ENCODE measurements at places on chromosomes 1 and 21.
A peak's percentile ranks its signal among the peaks of the same experiment; 100 is the strongest.

DNA sequence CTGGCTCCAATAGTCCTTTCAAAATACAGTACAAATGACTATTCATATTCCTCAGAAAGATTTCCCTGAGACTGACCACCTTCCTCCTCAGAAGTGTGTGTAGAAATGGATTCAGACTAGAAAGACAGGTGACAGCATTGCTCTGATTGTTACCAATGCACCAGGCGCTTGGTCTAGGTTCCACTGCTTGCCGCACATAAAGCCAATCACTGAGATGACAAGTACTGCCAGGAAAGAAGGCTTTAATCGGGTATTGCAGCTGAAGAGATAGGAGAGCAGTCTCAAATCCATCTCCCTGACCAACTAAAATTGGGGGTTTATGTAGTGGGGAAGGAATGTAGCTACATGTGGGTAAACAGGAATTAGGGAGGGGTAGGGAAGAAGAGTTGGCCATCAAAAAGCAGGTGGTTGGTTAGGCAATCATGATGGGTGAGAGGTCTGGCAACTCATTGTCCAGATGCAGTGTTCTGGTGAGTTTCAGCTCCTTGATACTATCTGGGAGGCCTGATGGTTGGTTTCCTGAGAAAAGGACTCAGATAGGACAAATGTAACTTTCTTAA, 98.0 kb downstream of the KCNH1 start:
- DNase-seq: no peak

DNA sequence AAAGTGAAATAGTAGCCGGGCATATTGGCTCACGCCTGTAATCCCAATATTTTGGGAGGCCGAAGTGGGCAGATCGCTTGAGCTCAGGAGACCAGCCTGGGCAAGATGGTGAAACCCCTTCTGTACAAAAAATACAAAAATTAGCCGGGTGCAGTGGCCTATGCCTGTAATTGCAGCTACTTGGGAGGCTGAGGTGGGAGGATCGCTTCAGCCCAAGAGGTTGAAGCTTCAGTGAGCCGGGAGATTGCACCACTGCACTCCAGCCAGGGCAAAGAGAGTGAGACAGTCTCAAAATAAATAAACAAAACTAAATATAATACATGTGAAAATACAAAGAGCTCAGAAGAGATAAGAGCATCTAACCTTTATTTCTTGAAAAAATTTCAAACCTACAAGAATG, 2.3 kb upstream of the MSTO1 start:
- DNase-seq: no peak

DNA sequence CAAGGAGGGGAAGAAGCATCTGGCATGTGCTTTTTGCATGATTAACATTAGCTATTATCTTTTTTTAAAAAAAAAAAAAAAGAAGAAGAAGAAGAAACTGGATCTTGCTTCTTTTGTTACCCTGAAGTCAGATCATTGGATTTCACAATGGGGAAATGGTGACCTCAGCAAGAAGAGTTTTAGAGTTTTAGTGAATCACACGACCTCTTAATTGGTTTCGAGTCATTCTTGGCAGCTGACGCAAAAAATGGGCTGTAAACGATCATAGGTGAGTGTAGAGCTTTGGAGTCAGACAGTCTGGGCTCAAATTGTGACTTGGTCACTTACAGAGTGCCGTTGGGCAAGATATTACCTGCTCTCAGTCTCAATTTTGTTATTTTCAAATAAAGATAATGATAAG, 33.3 kb upstream of the PGBD5 start:
- peak; percentile 51 for DNase-seq

DNA sequence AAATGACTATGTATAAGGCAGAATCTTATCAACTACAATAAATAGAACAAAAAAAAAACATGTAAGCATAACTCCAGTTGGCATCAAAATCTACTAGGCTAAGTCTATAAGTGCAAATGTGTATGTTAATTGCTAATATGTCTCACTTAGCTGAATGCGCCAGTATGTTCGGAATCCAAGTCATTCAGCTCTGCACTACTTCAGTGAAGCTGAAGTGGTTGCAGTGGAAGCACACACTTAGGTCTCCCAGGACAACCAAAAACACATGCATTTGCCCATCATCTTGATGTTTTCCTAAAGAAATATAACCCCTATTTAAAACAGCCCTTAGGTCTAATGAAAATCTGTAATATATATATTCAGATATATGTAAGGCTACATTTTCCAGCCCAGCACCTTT, 41.0 kb upstream of the RGS2 start:
- no peak for DNase-seq

- DNase-seq: no peak
Measured at GRCh38 chr1:54549181-54549924, 1.3 kb downstream of the ACOT11 start.

DNA sequence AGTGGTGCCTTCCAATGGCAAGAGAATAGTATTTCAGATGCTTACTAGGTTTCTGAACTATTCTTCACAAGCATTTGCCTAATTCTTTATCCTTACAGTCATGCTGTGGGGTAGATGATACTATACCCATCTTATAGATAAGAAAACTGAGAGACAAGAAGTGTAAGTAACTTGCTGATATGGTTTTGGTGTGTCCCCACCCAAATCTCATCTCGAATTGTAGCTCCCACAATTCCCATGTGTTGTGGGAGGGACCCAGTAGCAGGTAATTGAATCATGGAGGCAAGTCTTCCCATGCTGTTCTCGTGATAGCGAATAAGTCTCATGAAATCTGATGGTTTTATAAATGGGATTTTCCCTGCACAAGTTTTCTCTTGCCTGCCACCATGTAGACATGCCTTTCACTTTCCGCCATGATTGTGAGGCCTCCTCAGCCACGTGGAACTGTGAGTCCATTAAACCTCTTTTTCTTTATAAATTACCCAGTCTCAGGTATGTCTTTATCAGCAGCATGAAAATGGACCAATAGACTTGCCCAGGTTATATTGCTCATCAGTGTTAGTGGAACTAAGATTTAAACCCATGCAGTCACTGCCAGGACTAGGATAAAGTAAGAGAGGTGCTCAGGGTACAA, 298.7 kb downstream of the GRIK1 start:
- no peak for DNase-seq

- DNase-seq: peak; percentile 31
Measured at GRCh38 chr1:55670331-55671082, 455.3 kb upstream of the USP24 start.

- no peak for DNase-seq
Measured at GRCh38 chr1:9247894-9248293, 13.3 kb downstream of the H6PD start.

- no peak for DNase-seq
Measured at GRCh38 chr1:233627823-233628222, 13.9 kb downstream of the KCNK1 start.

DNA sequence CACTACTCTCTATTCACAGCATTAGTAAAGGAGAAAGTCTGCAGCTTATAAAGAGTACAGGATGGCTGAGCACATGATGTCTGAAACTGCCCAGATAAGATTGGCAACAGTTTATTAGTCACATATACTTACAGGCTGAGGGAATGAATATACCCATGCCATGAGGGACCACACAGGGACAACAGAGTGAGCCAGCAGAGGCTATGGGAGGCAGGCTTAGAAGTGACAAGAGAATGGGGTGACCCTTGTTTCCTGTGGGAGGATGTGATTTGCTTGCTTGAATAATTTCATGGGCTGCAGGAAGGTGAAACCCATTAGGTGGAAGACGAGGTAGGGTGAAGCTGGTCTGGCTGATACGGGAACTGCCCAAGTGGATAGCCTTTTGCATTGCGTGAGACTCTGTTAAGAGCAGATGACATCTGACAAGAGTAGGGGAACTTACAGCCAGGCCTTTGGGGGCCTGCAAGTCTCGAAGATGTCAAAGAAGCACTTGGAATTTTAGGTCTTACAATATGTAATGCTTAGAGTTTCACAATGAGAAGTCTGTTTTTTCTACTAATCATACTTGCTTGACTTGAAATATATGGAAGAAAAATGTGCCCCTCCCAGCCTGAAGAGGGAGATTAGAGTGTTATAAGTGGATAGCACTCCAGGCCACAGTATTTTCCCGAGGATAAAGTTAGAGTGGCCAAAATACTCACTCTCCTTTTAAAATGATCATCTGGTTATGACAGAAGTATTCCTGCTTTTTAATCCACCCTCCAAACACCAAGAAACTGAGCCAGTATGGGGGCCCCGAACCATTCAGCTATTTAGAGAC, 34.6 kb upstream of the TNFSF4 start:
- DNase-seq: no peak

GRCh38 chr1:95582746-95583145, 348.7 kb downstream of the RWDD3 start:
- no peak for DNase-seq

- DNase-seq: peak; percentile 45
Measured at GRCh38 chr1:59701376-59701775, 113.4 kb upstream of the HOOK1 start.

GRCh38 chr1:198212675-198213074, 55.9 kb downstream of the NEK7 start:
- DNase-seq: peak; percentile 80

GRCh38 chr1:118767971-118768370, 220.2 kb downstream of the TBX15 start:
- DNase-seq: no peak

GRCh38 chr1:109497449-109498160, 3.7 kb downstream of the CYB561D1 start:
- no peak for DNase-seq

GRCh38 chr1:29453502-29454240, 217.3 kb downstream of the PTPRU start:
- DNase-seq: peak; percentile 56

DNA sequence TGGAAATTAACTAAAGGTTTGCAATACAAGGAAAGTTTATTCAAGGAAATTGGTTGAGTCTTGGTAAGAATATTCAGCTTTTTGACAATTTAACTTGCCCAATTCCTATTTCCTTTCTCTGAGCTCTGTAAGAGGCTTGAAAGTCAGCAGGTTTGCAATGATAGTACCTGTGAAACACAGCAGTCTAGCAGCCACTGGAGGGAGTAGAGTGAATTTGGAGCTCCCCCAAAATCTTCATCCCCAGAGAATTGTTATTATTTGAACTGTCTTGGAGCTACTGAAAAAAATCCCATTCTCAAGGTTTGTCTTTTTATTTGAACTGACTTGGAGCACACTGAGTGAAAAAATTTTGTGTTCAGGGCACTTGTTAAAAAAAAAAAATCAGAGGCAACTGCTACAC, 654.2 kb upstream of the PKN2 start:
- peak; percentile 7 for DNase-seq

DNA sequence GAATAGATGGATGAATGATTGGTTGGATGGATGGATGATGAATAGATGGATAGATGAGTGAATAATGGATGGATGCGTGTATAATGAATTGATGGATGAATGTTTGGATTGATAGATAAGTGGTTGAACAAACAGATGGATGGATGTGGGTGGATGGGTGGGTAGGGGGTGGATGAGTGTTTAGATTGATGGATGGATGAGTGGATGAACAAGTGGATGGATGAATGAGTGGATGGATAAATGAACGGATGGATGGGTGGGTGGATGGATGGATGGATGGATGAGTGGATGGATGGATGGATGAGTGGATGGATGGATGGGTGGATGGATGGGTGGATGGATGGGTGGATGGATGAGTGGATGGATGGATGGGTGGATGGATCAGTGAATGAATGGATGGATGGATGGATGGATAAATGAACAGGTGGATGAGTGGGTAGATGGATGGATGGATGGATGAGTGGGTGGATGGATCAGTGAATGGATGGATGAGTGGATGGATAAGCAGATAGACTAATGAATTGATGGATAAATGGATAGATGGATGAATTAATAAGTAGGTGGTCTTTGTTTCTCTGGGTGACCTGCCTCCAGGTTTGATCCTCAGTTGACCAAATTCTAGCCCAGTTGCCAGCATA, 64.3 kb downstream of the SPSB1 start:
- DNase-seq: no peak

- no peak for DNase-seq
Measured at GRCh38 chr1:21693732-21694131, 24.6 kb upstream of the RAP1GAP start.

DNA sequence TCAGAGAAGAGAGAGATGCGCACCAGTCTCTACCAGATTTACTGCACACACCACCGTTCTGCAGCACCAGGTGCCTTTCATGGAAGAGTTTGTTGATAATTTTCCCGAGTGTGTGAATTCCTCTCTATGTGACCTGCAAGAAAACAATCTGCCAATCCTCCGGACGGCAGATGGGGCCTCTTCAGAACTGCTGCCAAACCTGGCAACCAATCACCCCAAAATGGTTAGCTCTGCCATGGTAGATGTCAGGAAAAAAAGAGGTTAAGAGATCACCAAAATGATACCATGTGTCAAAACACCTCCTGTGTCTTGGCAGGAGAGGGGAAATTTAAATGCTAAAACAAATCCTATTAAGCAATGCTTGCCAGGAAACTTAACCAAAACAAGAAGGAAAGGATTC, 96.5 kb downstream of the DAB1 start:
- DNase-seq: no peak

GRCh38 chr1:32179193-32179442, 357 bp upstream of the TXLNA start:
- no peak for DNase-seq

- no peak for DNase-seq
Measured at GRCh38 chr1:111747947-111748346, 7.8 kb upstream of the DDX20 start.

All from fibroblast of skin of right biceps (primary cell).